MCF 10A (cell line): ENCODE measurements at places on chromosomes 3 and 15. TPM values are rescaled to one million over a fixed set of nuclear protein-coding genes. Genes with fewer than 3 reads are reported as not detected.

DNA sequence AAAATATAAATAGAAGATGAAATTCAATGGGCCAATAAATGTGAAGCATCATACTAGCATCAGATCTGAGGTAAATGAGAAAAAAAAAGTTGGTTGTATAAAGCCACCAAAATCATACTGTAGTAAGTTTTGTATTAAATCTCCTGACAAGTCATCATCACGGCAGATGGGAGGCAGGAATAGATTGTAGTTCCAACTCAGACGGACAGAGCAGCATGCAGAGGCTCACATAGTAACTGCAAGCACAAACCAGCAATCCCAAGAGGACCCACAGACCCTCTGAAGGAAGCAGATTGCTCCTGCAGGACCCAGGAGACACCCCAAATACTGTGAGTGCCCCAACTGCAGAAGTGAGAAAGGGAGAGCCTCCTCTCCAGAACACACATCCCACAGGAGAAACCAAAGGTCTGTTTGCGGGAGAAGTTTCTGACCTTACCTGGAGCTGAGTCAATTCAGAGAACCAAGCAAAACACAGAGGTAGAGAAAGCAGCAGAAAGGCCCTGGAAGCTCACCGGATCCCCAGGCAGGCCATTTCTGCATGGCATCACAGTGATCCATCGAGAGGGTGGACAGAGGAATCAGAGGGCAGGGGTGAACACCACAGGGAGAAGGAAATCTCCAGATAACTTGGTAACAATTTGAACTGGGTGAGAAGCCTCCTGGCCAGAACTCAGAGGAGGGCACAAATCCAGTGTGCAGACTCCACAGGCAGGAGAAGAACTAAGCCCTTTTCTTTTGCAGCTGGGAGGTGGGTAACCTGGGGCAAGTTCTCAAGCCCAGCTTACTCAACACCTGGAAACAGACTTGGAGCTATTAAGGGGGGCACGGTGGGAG, 141.6 kb upstream of the ARHGEF26 start:
- no peak for DNase-seq

DNA sequence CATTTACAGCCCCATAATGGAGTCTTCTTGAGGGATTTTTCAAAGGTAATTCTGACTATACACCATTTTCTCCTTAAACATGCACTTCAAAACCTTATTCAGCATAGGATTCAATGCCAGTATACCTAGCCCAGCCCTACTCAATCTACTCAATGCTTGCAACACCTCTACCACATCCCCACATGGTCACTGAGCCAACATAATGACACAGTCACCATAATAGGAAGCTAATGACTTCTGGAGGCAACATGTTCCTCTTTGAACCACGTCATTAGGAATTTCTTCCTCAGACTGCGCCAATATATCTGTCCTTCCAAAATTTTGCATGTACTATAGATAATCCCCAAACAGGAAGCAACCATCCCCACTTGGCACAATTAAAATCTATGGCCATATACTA, 153.9 kb upstream of the SETMAR start:
- DNase-seq = no peak

- DNase-seq = no peak
These were observed 340.1 kb downstream of the NAALADL2 start for GRCh38 chr3:175198991-175199783.

- DNase-seq = no peak
These were observed 1.7 kb downstream of the SLC25A20 start for GRCh38 chr3:48896936-48897335.

DNA sequence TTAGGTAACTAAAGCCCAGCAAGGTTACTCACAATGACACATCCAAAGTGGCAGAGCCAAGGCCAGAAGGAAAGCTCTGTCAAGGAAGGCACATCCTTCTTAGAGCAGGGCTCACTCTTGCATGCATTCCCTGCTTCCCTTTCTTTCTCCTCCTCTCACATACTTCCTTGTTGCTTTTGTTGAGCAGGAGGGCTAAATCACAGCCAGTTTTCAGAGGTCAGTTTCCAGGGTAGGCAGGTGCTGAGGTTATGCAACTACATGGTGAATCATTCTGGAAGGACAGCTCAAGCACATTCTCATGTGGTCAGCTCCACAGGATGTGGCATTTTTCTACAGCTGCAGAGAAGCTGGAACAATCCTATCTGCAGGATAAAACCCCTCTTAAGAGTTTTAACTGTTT, 275.6 kb downstream of the ZNF621 start:
- peak; percentile 95 for DNase-seq

DNA sequence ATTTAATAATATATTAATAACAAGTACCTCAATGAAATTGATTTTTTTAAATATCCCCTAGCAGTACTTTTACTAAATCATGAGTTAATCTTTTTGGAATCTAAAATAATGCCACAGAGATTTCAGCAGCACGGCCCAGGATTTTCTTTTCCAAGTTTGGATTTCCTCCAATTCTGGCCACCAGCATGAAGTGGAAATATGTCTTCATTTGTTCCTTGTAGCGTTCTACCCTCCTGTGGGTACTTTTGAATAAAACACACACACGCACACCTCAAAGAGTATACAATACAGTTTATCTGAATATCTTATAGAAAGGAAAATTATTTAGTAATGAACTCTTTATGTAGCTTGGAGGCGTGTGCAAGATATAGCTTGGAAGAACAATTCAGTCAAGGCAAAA, 125.1 kb upstream of the STT3B start:
- DNase-seq = no peak

TM4SF1 gene
- total RNA-seq = 20.1 and 27.7 TPM in 2 replicates

CCR3 gene
- total RNA-seq = not detected in 2 replicates

GRCh38 chr3:102605153-102605552, 170.3 kb downstream of the ZPLD1 start:
- no peak for DNase-seq

DNA sequence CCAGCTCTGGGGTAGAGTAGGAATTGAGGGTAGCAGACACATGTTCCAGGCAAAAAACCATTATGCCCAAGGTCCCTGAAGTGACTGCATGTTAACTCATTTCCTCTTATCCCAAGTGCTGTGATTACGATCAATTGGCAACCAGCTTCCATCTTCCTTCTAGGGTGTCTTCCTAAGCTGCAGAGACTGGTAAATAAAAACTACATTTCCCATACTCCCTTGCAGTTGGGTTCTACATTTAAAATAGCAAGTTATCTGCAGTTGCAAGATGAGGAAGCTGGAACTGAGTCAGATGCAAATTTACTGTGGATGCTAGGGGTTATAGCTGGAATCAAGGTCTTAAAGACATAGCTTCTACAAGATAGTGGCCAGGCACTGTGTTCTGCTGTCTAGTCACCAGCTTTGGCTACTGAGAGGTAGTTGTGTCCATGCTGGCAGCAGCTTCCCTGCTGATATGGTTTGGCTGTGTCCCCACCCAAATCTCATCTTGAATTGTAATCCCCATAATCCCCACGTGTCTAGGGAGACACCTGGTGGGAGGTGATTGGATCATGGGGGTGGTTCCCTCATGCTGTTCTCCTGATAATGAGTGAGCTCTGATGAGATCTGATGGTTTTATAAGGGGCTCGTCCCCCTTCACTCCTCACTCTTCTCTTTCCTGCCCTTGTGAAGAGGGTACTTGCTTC, 51.3 kb upstream of the FBN1 start:
- DNase-seq = no peak

BCL2A1 gene
- not detected in 2 replicates for total RNA-seq

DNA sequence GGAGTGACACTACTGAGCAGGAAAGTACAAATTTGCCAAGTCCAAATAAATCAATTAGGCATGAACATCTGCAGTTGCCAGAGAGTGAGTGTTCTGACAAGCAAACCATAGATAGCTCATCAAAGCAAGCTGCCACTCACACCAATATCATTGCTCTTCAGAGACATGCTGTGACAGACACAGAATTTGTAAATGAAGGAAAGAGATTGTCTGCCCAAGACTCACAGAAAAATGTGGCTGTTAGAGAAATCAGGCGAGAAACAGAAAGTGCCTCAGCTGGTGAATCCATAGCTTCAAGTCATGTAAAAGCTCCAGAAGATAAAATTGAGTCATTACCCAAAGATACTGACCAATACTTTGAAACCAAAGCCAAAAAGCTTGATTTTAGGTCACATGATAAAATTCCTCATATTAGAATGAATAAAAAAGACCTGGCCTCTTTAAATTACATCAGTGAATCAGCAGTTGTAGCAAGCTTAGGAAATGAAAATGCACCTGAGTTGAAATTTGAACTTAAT, 50.8 kb downstream of the CRYBG3 start:
- no peak for DNase-seq

DPPA2 gene
- total RNA-seq = not detected in 2 replicates

- DNase-seq = no peak
These were observed 76.0 kb upstream of the ATP10A start for GRCh38 chr15:25939122-25939521.

DNA sequence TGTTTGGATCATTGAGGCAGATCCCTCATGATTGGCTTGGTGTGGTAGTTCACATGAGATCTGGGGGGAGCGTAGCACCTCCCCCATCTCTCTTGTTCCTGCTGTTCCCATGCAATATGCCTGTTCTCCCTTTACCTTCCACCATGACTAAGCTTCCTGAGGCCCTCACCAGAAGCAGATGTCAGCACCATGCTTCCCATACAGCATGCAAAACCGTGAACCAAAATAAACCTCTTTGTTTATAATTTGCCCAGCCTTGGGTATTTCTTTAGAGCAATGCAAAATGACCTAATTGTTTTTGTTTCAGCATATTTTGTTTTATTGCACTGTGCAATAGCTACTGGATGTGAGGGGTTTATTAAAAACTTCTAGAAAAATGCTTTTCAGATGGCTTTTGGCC, 56.6 kb upstream of the CHST2 start:
- DNase-seq = no peak

DNA sequence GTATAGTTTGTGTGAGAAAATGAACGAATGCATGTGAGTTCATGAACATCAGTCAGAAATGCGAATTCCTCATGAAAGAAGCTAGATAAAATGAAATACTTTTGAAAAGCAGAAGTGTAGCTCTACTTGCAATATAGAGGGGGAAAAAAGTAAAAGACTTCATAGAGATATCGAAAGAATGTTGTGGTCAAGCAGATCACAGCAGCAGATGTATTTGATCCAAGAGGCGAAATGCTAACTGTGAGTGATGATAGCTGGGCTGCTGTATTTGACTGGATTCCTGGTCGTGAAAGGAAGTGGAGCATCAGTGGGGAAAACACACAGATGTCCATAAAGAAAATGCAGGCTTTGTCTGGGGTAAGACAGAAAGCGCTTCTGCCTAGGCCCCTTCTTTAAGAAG, 112.4 kb downstream of the ADAMTSL3 start:
- DNase-seq = no peak

EPB42 gene
- total RNA-seq = not detected in 2 replicates

SLC27A2 gene
- 0.64 and 0.84 TPM in 2 replicates for total RNA-seq

GRCh38 chr3:193711964-193712598, 119.1 kb downstream of the OPA1 start:
- DNase-seq = no peak

- DNase-seq = no peak
These were observed 30.1 kb downstream of the APPL1 start for GRCh38 chr3:57257678-57258077.

CYP1A2 gene
- not detected in 2 replicates for total RNA-seq

- DNase-seq = no peak
These were observed 309.4 kb upstream of the SOX2 start for GRCh38 chr3:181402347-181402746.

- DNase-seq = no peak
These were observed 6.1 kb upstream of the LDHAL6B start for GRCh38 chr15:59200560-59200959.

P2RY12 gene
- total RNA-seq = not detected in 2 replicates
